Endodermal cell (in vitro differentiated cells): ENCODE measurements at places on chromosomes 3 and 15. TPM values are rescaled to one million over a fixed set of nuclear protein-coding genes. Genes with fewer than 3 reads are reported as not detected.

DNA sequence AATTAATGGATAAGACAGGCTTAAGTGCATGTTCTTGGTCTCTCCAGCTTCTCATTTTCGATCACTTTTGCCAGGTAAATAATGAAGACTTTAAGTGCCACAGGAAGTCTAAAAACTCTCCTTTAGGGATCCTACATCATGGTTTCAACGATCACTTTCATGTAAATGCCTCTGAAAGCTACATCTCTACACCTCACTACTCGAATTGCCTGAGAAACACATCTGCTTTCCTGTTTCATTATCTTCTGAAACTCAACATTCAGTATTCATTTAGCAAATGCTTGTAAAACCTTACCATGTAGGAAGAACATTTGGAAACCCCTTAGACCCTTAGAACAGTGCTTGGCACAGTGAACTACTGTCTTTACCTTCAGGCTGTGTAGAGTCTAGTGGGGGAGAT is 16.2 kb downstream of the THAP10 start:
- no peak for DNase-seq
- no peaks in the 10 kb centered on the region for H3K27me3 ChIP-seq
- H3K36me3 ChIP-seq = no peaks in the 10 kb centered on the region
- no peak overlapping the region for H3K27ac ChIP-seq
- H3K4me3 ChIP-seq = no peak overlapping the region

GRCh38 chr15:68197661-68198437 is 7.3 kb downstream of the CALML4 start:
- DNase-seq = peak; percentile 42
- no peak overlapping the region for H3K4me3 ChIP-seq
- no peaks in the 10 kb centered on the region for H3K27me3 ChIP-seq

The ZNF860 gene
- 1.8 and 2.5 TPM in 2 replicates for total RNA-seq

DNA sequence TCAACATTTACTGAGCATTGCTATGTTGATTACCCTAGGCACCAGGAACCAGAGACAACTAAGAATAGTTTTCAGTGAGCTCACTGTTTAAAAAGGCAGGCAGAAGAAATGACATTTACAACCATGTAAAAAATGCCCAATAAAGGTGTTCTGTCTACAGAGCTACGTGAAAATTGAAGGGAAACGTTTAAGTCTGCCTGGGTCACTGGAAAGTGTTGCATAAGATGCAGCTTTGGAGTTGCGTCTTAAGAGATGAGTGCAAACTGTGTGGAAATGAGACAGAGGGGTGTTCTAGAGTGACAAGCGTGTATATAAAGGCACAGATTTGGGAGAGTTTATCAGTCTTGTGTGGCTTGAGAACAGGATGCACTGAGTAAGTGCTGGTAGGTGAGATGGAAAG is 278.7 kb upstream of the GOLGA6L4 start:
- no peaks in the 10 kb centered on the region for H3K4me1 ChIP-seq
- H3K27me3 ChIP-seq = no peaks in the 10 kb centered on the region
- no peak for DNase-seq
- no peaks in the 10 kb centered on the region for H3K36me3 ChIP-seq
- H3K4me3 ChIP-seq = no peak overlapping the region
- H3K27ac ChIP-seq = no peak overlapping the region

DNA sequence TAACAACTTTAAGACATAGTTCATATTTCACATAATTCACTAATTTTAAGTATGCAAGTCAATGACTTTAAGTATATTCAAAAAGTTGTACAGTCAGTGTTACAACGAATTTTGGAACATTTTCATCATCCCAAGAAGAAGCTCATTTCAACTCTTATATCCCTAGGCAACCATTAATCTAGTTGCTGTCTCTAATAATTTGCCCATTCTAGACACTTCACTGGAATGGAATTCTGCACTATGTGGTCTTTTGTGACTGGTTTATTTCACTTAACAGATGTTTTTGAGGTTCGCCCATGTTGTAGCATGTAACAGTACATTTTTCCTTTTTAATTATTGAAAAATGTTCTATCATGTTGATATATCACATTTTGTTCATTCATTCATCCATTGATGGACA is 104.2 kb upstream of the SPRED1 start:
- H3K36me3 ChIP-seq = no peaks in the 10 kb centered on the region
- no peak for DNase-seq
- H3K27me3 ChIP-seq = no peaks in the 10 kb centered on the region
- no peaks in the 10 kb centered on the region for H3K4me1 ChIP-seq

GRCh38 chr3:130831719-130832400 is 62.0 kb upstream of the ATP2C1 start:
- H3K4me3 ChIP-seq = no peak overlapping the region
- H3K4me1 ChIP-seq = no peaks in the 10 kb centered on the region
- no peaks in the 10 kb centered on the region for H3K27me3 ChIP-seq
- no peaks in the 10 kb centered on the region for H3K36me3 ChIP-seq

GRCh38 chr3:129399895-129400357 is 28.5 kb downstream of the EFCAB12 start:
- H3K27me3 ChIP-seq = no peaks in the 10 kb centered on the region
- H3K4me1 ChIP-seq = no peaks in the 10 kb centered on the region

- H3K4me3 ChIP-seq = no peak overlapping the region
- H3K4me1 ChIP-seq = no peaks in the 10 kb centered on the region
- peaks cover 31% of the 10 kb centered on the region for H3K36me3 ChIP-seq
- H3K27ac ChIP-seq = no peak overlapping the region
- H3K27me3 ChIP-seq = no peaks in the 10 kb centered on the region
Observed at GRCh38 chr15:48785195-48785594, 25.7 kb downstream of the CEP152 start.

DNA sequence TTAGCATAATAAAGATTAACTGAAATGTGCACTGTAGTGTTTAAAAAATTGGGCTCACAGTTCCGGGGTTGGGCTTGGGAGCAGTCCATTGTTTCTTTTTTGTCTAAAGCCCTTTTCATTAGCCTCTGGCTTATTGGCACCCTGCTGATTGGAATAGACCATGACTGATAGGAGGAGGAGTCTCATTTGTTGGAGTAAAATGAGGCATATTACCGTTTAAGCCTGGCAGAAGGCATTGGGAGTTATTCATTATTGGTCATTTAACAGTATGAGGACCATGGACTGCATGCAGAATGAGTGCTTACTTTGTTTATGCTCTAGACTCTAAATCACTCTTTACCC is 139.0 kb upstream of the CGNL1 start:
- no peak overlapping the region for H3K4me3 ChIP-seq
- H3K27me3 ChIP-seq = no peaks in the 10 kb centered on the region
- H3K4me1 ChIP-seq = no peaks in the 10 kb centered on the region
- H3K27ac ChIP-seq = peak overlapping the region; percentile 96
- DNase-seq = no peak
- H3K36me3 ChIP-seq = peaks cover 69% of the 10 kb centered on the region

DNA sequence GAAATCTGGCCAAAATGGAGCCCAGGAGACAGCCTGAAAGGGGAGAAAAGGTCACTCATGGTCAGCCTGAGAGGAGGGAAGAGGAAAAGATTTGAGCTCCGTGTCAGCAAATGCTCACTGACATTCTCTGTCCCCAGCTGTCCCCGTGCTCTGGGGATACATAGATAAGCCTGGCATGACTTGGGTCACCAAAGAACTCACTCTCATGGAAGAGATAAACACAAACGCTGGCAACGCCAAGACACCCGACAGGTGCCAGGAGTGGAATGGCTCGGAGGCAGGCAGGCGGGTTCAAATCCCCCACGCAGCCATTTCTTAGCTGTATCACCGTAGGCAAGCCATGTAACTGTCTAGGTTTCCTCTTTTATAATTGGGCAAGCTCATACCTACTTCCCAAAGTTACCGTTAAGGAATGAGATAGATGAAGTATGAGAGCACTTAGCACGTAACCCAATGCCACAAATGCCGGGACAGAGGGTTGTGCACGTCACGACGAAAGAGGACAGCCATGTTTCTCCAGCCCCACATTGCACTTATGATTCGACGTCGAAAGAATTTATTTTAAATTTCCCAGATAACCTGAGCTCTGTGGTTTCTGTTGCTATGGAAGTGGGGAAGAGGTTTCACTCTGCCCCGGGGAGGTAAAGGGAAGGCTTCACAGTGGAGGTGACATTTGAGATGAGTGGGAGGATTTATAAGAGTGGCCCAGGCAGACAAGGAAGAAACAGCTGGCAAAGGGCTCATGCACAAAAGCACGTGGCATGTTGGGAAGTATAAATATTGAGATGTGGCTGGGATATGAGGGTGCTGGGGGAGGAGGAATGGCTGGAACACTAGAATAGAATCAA is 41.4 kb upstream of the TSEN2 start:
- H3K36me3 ChIP-seq = no peaks in the 10 kb centered on the region
- H3K4me1 ChIP-seq = no peaks in the 10 kb centered on the region
- DNase-seq = no peak
- no peak overlapping the region for H3K27ac ChIP-seq
- H3K27me3 ChIP-seq = peaks cover 90% of the 10 kb centered on the region

- no peak for DNase-seq
- H3K4me1 ChIP-seq = no peaks in the 10 kb centered on the region
- H3K27ac ChIP-seq = no peak overlapping the region
- H3K4me3 ChIP-seq = no peak overlapping the region
- no peaks in the 10 kb centered on the region for H3K27me3 ChIP-seq
- H3K36me3 ChIP-seq = no peaks in the 10 kb centered on the region
Observed at GRCh38 chr3:137222736-137223225, 265.0 kb downstream of the IL20RB start.

The C3orf80 gene
- 0.27 TPM in 1 of 2 replicates, not detected in the other for total RNA-seq

DNA sequence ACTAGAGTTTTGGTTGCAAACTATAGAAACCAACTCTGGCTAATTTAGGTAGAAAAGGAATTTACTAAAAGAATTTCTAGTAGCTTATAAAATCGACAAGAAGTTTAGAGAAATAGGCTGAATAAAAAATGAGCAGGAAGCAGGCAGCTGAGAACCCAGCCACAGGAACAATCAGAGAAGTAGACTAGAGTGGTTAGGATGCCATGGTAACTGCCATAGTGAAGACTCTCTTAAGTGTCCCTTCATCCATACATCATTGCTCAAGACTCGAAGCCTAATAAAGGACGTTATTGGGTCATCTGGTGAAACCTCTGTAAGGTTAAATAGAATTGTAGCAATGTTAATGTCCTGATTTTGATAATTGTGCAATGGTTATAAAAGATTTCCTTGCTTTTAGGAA is 13.8 kb downstream of the AVEN start:
- peaks cover 2% of the 10 kb centered on the region for H3K4me1 ChIP-seq
- peaks cover 6% of the 10 kb centered on the region for H3K36me3 ChIP-seq
- no peaks in the 10 kb centered on the region for H3K27me3 ChIP-seq
- H3K4me3 ChIP-seq = no peak overlapping the region
- no peak overlapping the region for H3K27ac ChIP-seq

- DNase-seq = peak; percentile 25
- no peak overlapping the region for H3K27ac ChIP-seq
- no peaks in the 10 kb centered on the region for H3K4me1 ChIP-seq
- H3K36me3 ChIP-seq = no peaks in the 10 kb centered on the region
- no peak overlapping the region for H3K4me3 ChIP-seq
- no peaks in the 10 kb centered on the region for H3K27me3 ChIP-seq
Observed at GRCh38 chr3:193767353-193768069, 174.5 kb downstream of the OPA1 start.

DNA sequence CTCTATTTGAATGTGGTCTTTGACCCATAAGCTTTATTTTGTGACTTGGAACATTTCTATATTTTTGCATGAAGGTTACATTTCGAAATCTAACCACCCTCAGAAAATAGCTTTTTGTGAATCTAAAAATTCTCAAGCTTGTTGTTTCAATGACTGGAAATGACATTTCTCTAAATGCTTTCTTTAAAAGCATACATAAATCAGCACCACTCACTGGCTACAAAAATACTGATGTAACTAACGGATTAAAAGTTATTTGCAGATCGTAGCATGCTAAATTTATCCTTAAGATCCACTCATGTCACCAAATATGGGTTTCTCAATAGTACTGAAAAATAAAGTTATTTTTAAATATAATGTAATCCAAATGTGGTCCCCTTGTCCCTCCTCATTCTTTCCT is 55.2 kb upstream of the ACAN start:
- H3K4me3 ChIP-seq = no peak overlapping the region
- H3K36me3 ChIP-seq = no peaks in the 10 kb centered on the region
- H3K27me3 ChIP-seq = peaks cover 3% of the 10 kb centered on the region
- DNase-seq = no peak
- no peak overlapping the region for H3K27ac ChIP-seq

The C15orf62 gene
- 0.34 and 0.57 TPM in 2 replicates for total RNA-seq

GRCh38 chr3:188954590-188955208 is 217.1 kb upstream of the TPRG1 start:
- no peaks in the 10 kb centered on the region for H3K36me3 ChIP-seq
- no peak overlapping the region for H3K27ac ChIP-seq
- peak; percentile 94 for DNase-seq
- H3K4me3 ChIP-seq = no peak overlapping the region

The FANCD2OS gene
- total RNA-seq = not detected in 2 replicates

The ILDR1 gene
- 2.0 and 2.3 TPM in 2 replicates for total RNA-seq

GRCh38 chr3:192915304-192915703 is 2.4 kb downstream of the MB21D2 start:
- H3K27me3 ChIP-seq = no peaks in the 10 kb centered on the region
- H3K4me3 ChIP-seq = peak overlapping the region; percentile 98
- peak; percentile 72 for DNase-seq
- peaks cover 6% of the 10 kb centered on the region for H3K4me1 ChIP-seq
- no peak overlapping the region for H3K27ac ChIP-seq

GRCh38 chr3:147411815-147412241 is 2.7 kb downstream of the ZIC1 start:
- DNase-seq = peak; percentile 55
- H3K27ac ChIP-seq = peak overlapping the region; percentile 96
- H3K4me1 ChIP-seq = no peaks in the 10 kb centered on the region
- H3K4me3 ChIP-seq = peak overlapping the region; percentile 28
- H3K27me3 ChIP-seq = peaks cover 100% of the 10 kb centered on the region

DNA sequence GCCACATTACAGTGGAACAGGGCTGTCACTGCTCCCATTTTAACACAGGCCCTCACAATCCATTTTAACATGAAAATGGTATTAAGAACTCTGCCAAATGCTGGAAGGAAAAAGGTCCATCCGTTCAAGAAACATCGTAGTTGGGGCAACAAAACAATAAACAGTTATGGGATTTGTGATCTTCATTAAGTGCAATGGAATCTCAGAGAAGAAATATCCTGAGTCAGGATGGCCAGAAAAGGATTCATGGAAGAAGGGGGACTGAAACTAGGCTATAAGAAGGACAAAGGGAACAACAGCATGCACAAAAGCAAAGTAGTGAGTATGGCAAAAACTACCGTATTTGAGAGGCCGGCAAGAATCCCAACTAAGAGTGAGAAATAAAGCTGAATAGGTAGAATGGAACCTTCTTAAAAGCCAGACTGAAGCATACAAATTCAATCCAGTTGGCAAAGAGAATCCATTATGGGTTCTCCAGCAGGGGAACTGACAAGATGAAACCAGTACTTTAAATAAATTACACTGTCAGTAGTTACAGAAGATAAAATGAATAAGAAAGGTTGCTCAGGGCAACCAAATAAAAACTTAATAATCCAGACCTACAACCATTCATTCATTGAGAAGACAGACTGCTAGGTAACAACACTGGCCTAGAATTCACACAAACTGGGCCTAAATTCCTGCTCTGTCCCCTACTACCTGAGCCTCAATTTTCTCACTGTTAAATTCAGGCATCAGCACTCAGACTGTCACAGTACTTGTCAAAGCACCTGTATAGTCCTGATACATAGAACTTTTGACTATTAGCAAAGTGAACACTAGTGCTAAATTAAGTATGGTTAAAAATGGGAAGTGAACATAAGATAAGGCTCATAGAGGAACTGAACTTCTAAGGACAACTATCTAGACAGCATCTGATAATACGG is 6.3 kb downstream of the TBL1XR1 start:
- H3K4me1 ChIP-seq = no peaks in the 10 kb centered on the region
- DNase-seq = no peak
- H3K27me3 ChIP-seq = no peaks in the 10 kb centered on the region
- H3K4me3 ChIP-seq = peak overlapping the region; percentile 59
- peak overlapping the region; percentile 64 for H3K27ac ChIP-seq
- peaks cover 18% of the 10 kb centered on the region for H3K36me3 ChIP-seq

- no peak overlapping the region for H3K27ac ChIP-seq
- peaks cover 39% of the 10 kb centered on the region for H3K36me3 ChIP-seq
- H3K4me3 ChIP-seq = no peak overlapping the region
- H3K4me1 ChIP-seq = peaks cover 24% of the 10 kb centered on the region
- peak; percentile 33 for DNase-seq
Observed at GRCh38 chr15:57495041-57495440, 96.7 kb upstream of the MYZAP start.
